Esophagus muscularis mucosa (tissue), 4 donors: ENCODE measurements at places on chromosomes 3 and 15. TPM values are rescaled to one million over a fixed set of nuclear protein-coding genes. Genes with fewer than 3 reads are reported as not detected.

Gene SERINC4
- not detected for total RNA-seq

Gene CPEB1
- total RNA-seq: 5.8 TPM

Gene ITGA11
- 3.6 TPM for total RNA-seq

Gene NOX5
- under 0.01 TPM for total RNA-seq

GRCh38 chr3:98008855-98009254, 26.3 kb downstream of the GABRR3 start:
- DNase-seq: no peak

DNA sequence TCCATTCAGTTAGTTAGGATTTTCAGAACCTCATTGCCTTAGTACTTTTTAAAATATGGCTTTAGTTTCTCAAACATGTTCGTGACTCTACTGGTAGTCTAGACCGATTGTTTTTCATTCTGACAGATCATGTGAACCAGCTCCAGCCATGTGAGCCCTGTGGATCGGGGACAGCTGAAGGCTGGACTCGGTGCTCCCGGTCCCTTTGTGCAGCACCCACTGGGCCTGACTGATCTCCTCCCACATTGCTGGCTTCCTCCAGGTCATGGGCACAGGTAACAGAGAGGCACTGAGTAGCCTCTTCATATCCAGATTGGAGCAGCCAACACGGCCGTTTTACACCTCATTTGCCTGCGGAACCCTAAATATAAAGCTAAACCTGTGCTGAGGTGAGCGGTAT, 30.5 kb downstream of the NIPA2 start:
- no peak for DNase-seq

- DNase-seq: no peak
Measured at GRCh38 chr3:5058471-5058951, 63.6 kb upstream of the ARL8B start.

GRCh38 chr15:57537072-57537471, 54.6 kb upstream of the MYZAP start:
- DNase-seq: no peak

GRCh38 chr3:42276141-42277132, 10.5 kb upstream of the CCK start:
- no peak for DNase-seq
